ENCODE measurements at places on chromosomes 13 and 19.

DNA sequence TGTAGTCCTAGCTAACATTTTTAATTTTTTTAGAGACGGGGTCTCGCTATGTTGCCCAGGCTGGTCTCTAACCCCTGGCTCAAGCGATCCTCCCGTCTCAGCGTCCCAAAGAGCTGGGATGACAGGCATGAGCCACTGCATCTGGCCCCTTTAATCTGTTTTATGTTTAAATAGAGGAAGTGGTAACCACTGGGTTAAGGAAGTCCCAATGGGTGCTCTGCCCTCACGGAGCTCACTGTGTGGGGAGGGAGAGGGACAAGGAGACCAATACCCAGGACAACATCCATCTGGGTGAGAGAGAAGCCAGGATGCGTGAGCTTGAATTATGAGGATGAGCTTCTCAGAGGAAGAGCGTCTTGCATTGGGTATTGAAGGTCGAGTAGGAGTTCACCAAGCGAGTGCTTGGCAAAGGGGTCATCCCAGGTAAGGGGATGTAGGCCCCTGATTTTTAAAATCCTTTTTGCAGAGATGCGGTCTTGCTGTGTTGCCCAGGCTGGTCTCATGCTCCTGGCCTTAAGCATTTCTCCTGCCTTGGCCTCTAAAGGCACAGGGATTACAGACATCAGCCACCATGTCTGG is 13.8 kb downstream of the YJU2 start:
- DNase-seq = no peak

- peak; percentile 80 for DNase-seq
Measured at GRCh38 chr19:41225238-41226052, 6.4 kb downstream of the AXL start.

DNA sequence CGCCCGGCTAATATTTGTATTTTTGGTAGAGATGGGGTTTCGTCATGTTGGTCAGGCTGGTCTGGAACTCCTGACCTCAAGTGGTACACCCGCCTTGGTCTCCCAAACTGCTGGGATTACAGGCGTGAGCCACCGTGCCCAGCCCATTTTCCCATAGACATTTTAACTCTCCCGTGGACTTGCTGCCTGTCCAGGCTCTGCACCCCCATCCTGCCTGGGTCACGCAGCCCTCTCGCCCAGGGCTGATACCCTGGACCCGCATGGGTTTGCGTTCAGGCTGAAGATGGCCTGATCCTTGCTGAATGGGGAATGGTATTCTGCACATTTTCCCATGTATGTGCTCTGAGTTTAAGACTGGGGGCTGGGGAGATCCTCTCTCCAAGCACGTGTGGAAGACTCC is 46.0 kb upstream of the RANBP3 start:
- DNase-seq = no peak

GRCh38 chr19:19270749-19271571 is 2.1 kb downstream of the TM6SF2 start:
- DNase-seq = no peak

GRCh38 chr13:87872813-87873212 is 201.6 kb downstream of the SLITRK5 start:
- DNase-seq = no peak

DNA sequence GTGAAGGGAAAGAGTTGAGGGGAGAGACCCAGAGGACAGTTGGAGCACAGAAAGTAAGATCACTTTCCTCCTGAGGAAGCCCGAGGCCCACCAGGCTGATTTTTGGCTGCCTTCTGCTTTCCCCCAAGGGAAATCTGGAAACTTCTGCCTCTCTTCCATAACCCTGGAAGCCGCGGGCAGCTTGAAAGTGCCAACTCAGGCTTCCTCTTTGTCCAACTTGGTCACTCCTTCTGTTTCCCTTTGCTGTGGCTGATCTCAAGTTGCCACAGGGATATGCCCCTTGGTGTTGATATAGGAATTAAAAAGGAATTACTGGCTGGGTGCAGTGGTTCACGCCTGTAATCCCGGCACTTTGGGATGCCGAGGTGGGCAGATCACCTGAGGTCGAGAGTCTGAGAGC is 5.7 kb upstream of the CD70 start:
- DNase-seq = no peak

GRCh38 chr19:2578391-2578890 is 102.5 kb downstream of the GADD45B start:
- no peak for DNase-seq

DNA sequence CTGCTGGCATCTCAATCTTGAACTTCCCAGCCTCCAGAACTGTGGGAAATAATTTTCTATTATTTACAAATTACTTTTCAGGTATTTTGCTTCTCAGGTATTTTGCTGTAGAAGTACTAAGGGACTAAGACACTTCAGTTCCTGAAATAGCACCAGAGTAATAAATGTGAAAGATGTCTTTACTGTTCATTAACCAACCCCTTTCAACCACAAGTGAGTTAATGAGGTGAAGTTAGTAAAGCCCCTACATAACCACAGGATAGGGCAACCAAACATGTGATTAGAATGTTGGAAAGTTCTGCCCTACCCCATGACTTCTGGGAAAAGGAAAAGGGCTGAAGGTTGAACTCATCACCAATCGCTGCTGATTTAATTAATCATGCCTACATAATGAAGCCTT is 2.7 kb upstream of the ZNF345 start:
- DNase-seq = no peak

DNA sequence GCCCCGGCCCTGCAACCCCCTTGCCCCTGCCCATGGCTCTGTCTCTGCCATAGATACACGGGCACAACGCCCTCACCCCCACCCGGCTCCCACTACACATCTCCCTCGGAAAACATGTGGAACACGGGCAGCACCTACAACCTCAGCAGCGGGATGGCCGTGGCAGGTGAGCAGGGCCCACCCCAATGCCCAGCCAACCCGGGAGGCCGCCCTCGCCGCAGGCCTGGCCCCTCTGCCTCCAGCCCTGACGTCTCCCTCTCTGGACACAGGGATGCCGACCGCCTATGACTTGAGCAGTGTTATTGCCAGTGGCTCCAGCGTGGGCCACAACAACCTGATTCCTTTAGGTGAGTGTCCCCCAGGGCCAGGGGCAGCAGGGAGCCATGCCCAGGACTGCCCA is 7.7 kb downstream of the YIPF2 start:
- no peak for DNase-seq

DNA sequence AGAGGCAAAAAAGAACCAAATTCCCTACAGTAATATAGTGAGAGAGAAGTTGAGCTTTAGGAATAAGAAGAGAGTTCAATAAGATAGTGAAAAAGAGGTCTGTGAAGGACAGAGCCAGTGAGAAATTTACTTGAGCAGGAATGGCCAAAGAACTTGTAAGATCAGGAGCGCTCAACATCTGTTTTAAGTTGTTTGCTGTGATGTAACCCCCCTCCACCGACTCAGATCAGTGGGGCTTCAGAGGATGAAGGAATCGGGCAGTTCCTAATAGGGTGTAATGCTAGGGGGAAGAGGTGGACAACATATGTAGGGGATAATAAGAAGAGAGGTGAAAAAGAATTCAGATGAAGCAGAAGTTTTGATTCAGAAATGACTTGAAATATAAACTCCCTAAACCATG is 85.3 kb upstream of the FNDC3A start:
- DNase-seq = no peak

DNA sequence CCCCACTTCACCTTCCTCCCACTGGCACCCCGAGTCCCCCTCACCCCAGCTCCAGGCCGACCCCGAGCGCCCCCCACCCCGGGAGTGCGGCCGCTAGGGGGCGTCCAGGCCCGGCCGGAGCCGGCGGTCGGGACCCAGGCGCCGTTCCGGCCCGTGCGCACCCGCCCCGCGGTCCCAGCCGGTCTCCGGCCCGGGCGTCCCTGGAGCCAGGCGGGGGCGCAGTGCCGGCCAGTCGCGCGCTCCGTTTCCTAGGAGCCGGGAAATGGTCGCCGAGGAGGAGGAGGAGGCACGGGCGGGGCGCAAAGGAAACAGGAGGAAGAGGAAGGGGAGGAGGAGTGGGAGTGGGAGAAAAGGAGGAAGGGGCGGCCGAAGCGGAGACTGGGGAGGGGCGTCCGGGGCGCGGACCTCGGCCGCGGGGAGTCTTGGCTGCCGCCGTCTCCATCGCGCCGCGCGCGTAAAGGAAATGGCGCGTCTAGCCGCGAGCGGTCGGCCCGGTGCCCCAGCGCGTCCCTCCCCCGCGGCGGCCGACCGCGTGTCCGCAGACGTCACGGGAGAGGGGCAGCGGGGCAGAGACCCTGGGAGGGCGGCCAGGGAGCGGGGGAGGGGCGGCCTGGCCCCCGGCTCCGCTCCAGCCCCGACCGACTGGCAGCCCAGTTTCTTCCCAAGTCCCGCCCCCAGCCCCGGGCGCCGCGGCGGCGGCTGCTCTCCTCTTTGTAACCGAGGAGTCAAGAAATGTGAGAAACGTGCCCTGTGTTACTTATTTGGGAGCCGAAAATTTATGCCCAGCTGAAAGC is 1.1 kb upstream of the KCTD15 start:
- DNase-seq = peak; percentile 83

DNA sequence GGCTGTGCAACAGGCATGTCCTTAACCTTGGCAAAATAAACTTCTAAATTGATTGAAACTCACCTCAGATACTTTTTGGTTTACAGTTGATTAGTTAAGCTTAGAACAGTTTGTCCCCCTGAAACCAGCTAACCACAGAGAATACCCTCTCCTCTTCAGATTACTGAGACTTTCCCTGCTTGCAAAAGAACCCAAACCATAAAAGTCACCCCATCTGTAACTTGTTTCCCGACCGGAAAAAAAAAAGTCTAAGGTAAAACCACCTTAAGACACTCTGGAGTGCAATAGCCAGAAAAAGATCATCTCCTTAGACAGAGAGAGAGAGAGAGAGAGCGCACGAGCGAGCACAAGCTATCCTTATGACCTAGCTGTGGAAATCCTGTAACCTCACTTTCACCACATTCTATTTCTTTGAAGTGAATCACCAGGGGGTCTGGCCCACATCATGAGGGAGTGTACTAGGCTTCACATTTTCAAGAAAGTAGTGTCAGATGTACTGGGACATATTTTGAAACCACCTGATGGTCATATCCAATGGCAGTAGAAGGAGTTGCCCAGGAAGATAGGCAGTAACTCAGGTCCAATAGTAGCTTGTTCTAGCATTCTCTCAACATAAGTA is 11.1 kb upstream of the GTF2F2 start:
- DNase-seq = no peak

GRCh38 chr13:113245849-113246796 is 36.7 kb downstream of the CUL4A start:
- peak; percentile 52 for DNase-seq

DNA sequence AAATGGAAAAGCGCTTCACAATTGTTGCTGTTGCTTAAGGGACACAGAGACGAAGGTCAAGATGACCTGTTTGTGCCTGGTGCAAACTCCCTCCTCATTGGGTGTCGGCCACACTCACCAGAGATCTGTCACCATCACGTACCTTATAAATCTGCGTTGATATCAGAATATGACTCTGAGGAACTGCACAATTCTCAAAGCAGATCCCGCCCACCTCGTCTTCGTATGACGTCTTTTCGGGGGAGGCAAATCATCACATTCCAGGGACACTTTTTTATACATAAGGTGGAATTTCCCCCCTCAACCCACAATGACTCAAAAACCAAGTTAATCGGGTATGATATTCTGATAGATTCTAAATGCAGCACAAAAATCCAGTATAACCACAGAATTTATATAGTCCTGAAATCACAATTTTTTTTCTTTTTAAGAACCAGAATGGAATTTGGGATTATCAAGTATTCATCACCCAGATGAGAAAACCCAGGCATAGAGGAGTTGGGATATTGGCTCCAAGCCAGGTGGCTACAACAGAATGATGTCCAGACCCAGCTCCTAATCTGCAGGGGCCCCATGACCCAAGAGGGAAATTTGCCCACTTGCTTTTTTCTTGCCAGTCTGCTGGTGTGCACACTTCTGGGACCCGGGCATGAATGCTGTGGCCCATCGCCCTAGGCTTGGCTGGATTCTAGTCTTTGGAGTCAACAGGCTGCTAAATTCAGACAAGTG is 50.6 kb upstream of the MTIF3 start:
- DNase-seq = no peak

- DNase-seq = peak; percentile 65
Measured at GRCh38 chr19:6126335-6126974, 9.0 kb upstream of the ACSBG2 start.

GRCh38 chr19:40370997-40371801 is 18.8 kb downstream of the HIPK4 start:
- DNase-seq = no peak

DNA sequence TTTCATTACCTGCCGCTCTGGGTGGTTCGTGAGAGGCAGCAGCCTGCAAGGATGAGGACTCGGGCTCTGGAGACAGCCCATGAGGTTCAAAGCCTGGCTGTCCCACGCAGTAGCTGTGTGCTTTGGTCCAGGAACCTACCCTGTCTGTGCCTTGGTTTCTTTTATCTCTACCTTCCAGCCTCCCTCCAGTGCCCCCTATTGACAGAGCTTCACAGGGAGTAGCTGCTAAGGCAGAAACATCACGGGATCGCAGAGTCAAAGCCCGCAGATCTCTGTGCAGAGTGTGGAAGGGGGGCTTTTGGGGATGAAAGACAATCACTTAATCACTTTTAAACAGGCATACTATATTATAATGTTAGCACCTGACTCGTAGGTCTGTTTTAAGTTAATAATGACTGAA is 16.2 kb downstream of the ZNF71 start:
- no peak for DNase-seq

- no peak for DNase-seq
Measured at GRCh38 chr13:112576191-112576590, 11.8 kb downstream of the TUBGCP3 start.

DNA sequence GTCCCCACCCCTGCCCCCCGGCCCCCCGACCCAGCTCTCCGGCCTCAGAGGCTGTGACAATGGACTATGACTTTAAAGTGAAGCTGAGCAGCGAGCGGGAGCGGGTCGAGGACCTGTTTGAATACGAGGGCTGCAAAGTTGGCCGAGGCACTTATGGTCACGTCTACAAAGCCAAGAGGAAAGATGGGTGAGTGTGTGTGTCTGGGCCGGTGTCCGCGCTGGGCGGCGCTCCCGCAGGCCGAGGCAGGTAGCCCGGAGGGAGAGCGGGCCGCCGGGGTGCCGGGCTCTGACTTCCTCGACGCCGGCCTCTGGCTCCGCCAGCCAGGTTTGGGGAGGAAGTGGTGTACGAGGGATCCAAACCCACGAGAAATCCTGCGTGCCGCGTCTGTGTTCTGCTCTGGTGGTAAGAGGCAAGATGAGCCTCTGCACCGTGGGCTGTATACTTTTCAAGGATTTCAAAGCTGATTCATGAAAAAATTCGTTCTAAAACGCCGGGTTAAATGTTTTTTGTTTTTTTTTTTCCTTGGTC is 718 bp downstream of the CDK8 start:
- peak; percentile 69 for DNase-seq

GRCh38 chr13:20457670-20458069 is 68.0 kb downstream of the CRYL1 start:
- DNase-seq = no peak

- DNase-seq = no peak
Measured at GRCh38 chr19:3580156-3580934, 4.9 kb upstream of the GIPC3 start.

Measured in Caco-2 (cell line).